ENCODE measurements at places on chromosomes 5 and 9. TPM values are rescaled to one million over a fixed set of nuclear protein-coding genes. Genes with fewer than 3 reads are reported as not detected.

GRCh38 chr5:124519396-124519795 lies 227.0 kb downstream of the ZNF608 start:
- no peaks in the 10 kb centered on the region for H3K36me3 ChIP-seq
- no peak overlapping the region for H3K27ac ChIP-seq
- no peak for DNase-seq
- no peak overlapping the region for H3K4me3 ChIP-seq
- H3K27me3 ChIP-seq, result no peaks in the 10 kb centered on the region

DNA sequence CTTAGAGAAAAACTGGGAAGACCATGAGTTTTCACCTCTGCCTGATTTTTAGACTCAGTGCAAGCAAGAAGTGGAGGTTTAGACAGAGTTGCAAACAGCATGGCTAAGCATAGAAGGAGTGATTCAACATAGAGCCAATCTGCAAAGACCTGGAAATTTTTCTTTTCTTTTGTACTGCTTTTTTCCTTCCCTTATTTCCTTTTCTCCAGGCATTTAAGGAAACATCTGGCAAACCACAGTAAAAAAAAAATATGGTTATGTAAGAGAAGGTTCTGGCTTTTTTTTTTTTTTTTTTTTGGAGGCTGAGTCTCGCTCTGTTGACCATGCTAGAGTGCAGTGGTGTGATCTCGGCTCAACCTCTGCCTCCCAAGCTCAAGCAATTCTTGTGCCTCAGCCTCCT lies 16.6 kb upstream of the DCAF12 start:
- no peak overlapping the region for H3K4me3 ChIP-seq
- no peaks in the 10 kb centered on the region for H3K36me3 ChIP-seq
- H3K4me1 ChIP-seq, result no peaks in the 10 kb centered on the region
- H3K27me3 ChIP-seq, result no peaks in the 10 kb centered on the region
- DNase-seq, result no peak

- H3K27ac ChIP-seq, result no peak overlapping the region
- no peaks in the 10 kb centered on the region for H3K27me3 ChIP-seq
- no peaks in the 10 kb centered on the region for H3K36me3 ChIP-seq
- no peaks in the 10 kb centered on the region for H3K4me1 ChIP-seq
- no peak overlapping the region for H3K4me3 ChIP-seq
These were observed 556.3 kb upstream of the RGMB start for GRCh38 chr5:98217138-98217537.

ZNF354C gene
- 7.7 TPM for total RNA-seq

Data from sigmoid colon (tissue), 7 donors.